Suppressor macrophage treated with lipopolysaccharide for 4 hours (primary cell): ENCODE measurements at places on chromosomes 3 and 15.

DNA sequence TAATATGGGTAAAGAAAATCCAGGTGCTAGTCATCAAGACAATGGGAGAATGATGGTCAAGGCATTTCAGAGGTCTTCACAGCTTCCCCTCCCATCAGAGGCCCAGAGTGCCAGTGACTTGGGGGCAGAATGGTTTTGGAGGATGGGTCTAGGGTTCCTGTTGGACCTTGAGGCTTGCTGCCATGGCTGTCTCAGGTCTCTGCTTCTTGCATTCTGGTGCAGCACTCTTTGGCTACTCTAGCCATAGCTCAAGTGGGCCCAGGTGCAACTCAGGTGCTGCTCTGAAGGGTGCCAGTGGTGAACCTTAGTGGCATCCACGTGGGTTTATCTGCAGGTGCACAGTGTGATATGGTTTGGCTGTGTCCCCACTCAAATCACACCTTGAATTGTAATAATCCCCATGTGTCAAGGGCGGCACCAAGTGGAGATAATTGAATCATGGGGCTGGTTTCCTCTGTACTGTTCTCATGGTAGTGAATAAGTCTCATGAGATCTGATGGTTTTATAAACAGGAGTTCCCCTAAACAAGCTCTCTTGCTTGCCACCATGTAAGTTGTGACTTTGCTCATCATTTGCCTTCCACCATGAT, 48.5 kb upstream of the PEX5L start:
- DNase-seq = no peak

DNA sequence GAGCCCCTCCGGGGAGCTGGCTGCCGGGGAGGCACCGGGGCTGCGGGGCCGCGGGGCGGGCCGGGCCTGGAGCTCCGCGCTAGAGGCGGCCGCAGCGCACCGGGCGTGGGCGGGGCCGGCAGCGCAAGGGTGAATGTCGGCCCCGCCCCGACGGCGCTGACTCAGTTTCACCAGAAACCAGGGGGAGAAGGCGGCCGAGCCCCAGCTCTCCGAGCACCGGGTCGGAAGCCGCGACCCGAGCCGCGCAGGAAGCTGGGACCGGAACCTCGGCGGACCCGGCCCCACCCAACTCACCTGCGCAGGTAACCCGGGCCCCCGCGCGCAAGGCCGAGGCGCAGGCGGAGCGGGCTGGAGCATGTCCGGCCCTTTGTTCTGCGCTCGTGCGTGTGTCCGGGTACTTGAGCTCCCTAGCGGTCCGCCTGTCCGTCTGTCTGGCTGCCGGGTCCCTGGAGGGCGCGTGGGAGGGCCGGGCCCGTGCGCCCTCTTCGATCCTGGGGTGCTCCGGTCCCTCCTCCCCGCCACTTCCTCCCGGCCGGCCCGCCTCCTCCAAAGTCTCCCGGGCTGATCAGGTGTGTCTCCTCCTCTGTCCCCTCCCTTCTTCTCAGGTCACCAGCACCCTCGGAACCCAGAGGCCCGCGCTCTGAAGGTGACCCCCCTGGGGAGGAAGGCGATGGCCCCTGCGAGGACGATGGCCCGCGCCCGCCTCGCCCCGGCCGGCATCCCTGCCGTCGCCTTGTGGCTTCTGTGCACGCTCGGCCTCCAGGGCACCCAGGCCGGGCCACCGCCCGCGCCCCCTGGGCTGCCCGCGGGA, at the start of gene SPINT1:
TSS of gene SPINT1 (plus strand) at position 164 of the 811 bp plus-strand sequence. CDS start at position 671, 507 bp downstream.
- peak; percentile 57 for DNase-seq

- no peak for DNase-seq
Measured at GRCh38 chr15:96598514-96598913, 268.0 kb downstream of the NR2F2 start.

GRCh38 chr15:48367483-48367882, 36.3 kb downstream of the DUT start:
- peak; percentile 23 for DNase-seq

- no peak for DNase-seq
Measured at GRCh38 chr3:188002626-188003138, 151.3 kb upstream of the LPP start.

DNA sequence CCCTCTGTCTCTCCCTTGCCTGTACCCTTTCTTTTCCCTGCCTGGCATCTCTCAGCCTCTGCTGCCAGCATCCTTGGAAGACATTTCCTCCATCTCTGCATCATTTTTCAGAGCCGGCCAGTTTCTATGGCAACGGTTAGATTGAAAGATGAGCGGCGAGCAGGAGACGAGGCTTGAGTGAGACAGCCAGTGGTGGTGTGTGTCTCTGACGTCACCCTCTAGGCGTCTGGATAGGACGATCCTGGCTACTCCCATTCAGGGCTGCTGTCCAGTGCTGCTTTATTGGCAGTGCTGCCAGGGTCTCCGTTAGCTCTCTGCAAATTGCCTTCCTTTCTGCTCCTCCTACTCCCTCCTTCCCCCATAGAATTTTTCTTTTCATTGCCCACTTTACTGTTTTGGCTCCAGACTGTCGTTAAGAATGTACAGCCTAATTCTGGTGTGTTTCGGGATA, 57.9 kb downstream of the TRAK1 start:
- DNase-seq = no peak

DNA sequence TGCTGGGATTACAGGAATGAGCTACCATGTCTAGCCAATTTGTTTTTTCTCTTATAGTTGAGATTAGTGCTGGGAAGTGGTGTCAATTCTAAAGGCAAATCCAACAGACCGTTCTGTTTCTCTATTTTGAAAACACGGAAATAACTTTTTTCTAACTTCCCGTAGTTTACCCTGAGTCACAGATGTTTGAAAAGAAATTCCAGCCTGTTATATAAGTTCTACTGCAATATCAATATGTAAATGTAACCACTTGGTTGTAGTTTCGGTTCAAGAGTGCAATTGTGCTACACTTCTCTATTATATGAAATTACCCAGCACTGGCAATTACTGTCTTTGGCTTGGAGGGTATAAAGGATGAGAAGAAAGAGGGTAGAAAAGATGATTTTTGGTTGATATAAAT, 22.3 kb upstream of the GNB4 start:
- DNase-seq = peak; percentile 92

- no peak for DNase-seq
Measured at GRCh38 chr15:57943171-57943570, 122.3 kb downstream of the ALDH1A2 start.

GRCh38 chr3:197846491-197846890, 55.4 kb downstream of the LRCH3 start:
- no peak for DNase-seq

DNA sequence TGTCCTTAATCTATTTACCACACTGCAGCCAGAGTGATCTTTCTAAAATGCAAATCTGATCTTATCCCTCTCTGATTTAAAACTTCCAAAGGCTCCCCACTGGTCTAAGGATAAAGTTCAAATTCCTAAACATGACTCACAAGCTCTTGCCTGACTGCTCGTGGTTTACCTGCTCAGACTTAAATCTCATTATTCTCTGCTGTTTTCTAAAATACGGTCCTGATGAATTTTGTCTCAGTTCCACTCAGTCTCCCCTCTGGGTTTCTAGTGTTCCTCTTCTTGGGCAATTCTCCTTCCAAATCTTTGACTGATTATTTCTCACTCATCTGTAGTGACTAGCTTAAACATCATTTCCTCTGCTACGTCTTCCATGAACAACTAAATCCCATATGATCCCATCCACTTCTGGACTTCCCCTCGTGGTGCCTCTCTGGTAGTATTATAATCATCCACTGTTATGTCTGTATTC, 108.3 kb downstream of the P3H2 start:
- no peak for DNase-seq

DNA sequence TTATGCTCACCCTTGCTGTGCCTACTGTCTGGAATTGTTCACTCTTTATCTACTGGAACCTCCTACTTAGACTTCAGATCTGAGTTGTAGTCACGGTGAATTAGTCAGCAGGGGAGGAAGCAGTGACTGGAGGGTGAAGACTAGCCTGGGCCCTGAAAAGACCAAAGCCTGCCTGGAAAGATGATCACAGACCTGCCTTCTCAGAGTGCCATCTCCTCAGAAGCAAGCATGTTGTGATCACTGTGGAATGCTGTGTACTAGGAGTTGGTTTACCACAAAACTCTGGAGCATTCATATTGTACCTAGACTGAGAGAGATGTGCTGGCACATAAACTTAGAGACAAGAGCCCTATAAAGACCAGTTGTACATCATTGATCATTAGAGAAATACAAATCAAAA, 100.7 kb upstream of the SCN10A start:
- DNase-seq = no peak

- DNase-seq = no peak
Measured at GRCh38 chr3:50288387-50289007, 3.7 kb downstream of the IFRD2 start.

DNA sequence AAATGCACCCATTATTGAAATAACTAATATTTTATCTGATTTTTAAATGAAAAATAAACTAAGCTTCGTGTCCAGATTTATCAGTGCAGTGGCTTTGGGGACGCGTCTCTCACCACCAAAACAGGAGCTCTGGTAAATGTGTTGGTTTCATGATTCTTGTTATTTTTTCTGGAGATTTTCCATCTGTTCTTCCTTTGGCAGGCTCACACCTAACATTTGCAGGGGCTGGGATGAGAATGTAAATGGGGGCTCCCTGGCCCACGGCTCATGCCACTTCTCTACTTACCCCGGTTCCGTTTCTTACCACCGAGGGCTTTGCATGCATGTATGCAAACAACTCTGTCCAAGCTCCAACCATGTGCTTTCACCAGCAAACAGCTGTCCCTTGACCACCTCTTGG, 30.9 kb upstream of the CA12 start:
- DNase-seq = no peak

DNA sequence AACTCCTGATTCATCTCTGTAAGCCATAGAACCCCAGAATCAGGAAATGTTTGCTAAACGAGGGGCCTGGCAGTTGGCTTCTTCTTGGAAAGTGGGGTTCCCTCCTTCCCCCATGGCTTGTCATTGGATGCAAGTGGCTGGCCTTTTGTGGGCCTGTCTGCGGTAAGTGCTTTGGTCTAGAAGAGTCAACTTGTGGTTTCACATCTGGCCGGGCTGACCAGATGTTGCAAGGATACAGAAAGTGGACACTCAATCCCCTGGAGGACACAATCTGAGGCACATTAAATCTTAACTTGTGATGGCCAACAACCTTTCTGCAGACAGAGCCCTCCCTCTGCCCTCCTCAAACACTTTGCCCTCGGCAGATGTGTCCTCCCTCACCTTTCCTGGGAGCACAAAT, 1.1 kb downstream of the FAH start:
- peak; percentile 50 for DNase-seq

- no peak for DNase-seq
Measured at GRCh38 chr3:14890476-14890875, 56.9 kb upstream of the NR2C2 start.

GRCh38 chr15:66774001-66774814, 72.2 kb downstream of the SMAD6 start:
- DNase-seq = peak; percentile 61

- DNase-seq = no peak
Measured at GRCh38 chr3:129164500-129164899, 3.6 kb upstream of the ISY1 start.

DNA sequence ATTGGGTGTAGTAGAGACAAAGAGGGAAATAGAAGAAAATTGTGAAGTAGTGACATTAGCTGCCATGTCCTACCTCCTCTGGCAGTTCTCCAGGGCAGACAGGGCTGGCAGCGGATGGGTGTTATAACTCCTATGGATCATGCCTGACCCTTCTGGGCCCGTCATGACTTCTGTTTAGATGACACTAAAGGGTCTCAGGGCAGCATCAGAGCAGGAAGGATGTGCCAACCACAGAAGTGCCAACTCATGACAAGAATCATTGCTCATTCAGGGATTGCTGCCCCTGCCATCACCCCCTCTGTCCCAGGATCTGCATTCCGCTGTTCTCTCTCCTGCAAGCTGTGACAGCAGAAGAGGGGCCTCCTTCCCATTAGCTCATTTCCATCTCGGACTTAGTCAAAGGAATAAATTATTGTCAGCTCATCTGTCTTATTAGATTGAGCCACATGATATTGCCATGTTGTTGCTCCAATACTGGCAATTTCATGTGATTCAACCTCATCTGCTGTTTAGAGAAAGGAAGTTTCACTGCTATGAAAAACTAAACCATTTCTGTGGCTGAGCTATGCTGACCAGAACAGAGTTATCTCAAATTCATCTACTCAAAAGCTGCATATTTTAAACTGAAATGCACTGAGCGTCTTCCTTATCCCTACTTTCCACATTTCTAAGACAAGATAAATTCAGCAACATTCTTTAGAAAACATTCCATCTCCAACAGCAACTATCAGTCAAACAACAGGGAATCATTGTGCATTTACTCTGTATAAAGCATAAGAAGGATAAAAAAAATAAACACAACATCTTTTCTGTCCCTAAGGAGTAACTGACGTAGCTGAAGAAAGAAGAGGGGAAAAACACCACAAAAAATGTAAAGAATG, 271.6 kb downstream of the FHIT start:
- peak; percentile 27 for DNase-seq

GRCh38 chr15:69780374-69780773, 317.3 kb downstream of the TLE3 start:
- DNase-seq = no peak

DNA sequence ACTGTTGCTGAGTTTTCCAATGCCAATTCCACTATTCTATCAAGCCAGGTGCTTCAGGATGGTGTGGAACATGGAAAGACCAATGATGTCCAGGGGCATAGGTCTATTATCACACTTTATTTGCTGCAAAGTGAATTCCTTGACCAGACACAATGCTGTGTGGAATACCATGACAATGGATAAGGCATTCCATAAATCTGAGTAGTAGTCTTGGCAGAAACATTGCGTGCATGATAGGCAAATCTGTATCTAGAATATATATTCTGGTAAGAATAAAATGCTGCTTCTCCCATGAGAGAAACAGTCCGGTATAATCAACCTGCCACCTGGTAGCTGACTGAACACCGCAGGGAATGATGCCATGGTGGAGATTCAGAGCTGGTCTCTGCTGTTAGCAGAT, 70.0 kb upstream of the ALDH1A3 start:
- DNase-seq = no peak

DNA sequence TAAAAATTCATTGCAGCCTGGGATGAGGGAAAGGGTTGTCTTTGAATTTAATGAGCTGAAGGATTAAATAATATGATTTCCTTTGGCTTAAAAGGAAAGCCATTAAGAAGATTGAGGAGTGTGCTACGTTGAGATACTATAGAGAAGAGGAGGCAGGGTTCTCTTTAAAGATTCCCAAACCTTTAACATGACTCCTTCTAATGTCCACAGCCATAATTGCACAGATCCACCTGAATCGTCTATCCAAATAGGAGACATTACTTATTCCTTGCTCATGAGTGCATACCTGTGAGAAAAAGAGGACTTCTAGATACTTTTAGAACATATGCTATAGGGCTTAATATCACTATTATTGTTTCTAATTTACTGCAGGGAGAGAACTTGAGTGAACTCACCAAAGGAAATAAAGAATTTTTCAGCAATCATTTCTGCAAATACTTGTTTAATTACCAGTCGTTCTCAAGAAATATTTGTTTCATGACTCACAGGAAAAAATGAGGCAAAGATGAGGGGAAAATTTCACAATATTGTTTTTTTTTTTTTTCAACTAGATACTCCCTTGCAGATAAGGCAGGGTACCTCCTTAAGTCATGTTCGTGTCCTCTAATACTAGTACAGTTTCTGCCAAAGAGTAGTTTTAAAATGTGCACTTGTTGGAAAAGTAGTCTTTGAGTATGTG, 8.9 kb upstream of the SUCNR1 start:
- DNase-seq = peak; percentile 20
